Activated naive CD8-positive, alpha-beta T cell treated with anti-CD3 and anti-CD28 coated beads, Interleukin-2, amount 50 U/mL, for 24 hours (primary cell): ENCODE measurements at places on chromosomes 2 and 18.

DNA sequence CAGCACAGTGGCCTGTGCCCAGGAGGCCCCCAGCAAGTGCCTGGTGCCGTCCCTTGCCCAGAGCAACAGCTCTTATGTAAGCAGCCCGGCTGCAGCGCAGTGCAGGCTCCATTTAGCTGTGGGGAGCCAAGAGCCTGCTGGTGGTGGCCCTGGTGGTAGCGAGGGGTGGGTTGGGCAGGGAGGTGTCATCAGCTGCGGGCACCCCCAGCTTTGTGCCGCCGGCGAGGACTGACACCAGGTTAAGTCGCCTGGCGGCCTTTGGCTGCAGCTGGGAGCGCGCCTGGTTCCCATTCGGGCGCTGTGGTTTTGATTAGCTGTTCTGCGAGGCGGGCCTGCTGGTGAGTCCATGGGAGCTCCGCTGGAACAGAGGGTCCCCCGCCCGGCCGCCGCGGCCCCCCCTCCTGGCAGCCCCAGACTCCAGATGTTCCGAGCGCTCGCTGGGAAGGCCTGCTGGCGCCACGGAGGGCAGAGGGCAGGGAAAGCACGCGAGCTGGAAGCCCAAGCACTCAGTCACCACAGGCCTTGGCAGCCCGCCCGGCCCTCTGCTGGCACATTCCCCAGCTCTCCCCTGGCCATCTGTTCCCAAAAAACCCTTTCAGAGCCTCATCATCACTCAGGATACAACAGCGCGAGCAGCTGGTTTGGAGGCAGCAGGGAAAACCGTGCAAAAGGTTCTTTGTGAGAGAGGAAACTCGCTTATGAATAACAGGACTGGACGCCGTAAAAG is 18.4 kb downstream of the ATOH8 start:
- no peak for DNase-seq
- H3K27me3 ChIP-seq, result peaks cover 18% of the 10 kb centered on the region
- no peak overlapping the region for H3K27ac ChIP-seq
- peaks cover 2% of the 10 kb centered on the region for H3K4me1 ChIP-seq
- no peaks in the 10 kb centered on the region for H3K36me3 ChIP-seq

- no peaks in the 10 kb centered on the region for H3K36me3 ChIP-seq
- H3K4me1 ChIP-seq, result peaks cover 21% of the 10 kb centered on the region
- H3K4me3 ChIP-seq, result no peak overlapping the region
- no peak for DNase-seq
- H3K27me3 ChIP-seq, result no peaks in the 10 kb centered on the region
These were observed 156.6 kb downstream of the AGPS start for GRCh38 chr2:177549171-177549570.

DNA sequence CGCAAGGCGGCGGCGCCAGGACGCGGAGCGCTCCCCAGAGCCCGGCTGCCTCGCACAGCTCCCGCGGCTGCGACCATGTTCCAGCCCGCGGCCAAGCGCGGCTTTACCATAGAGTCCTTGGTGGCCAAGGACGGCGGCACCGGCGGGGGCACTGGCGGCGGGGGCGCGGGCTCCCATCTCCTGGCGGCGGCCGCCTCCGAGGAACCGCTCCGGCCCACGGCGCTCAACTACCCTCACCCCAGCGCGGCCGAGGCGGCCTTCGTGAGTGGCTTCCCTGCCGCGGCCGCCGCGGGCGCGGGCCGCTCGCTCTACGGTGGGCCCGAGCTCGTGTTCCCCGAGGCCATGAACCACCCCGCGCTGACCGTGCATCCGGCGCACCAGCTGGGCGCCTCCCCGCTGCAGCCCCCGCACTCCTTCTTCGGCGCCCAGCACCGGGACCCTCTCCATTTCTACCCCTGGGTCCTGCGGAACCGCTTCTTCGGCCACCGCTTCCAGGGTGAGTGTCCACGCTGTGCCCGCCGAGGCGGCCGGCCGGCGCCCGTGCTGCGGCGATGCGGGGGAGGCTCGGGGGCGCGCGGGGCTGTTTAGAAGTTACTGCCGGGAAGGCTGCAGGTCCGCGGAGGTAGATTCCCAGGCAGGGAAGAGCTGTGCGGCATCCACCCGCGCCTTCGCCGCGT is 696 bp downstream of the EMX1 start:
- H3K27me3 ChIP-seq, result peaks cover 81% of the 10 kb centered on the region
- DNase-seq, result no peak
- H3K4me1 ChIP-seq, result peaks cover 32% of the 10 kb centered on the region
- H3K27ac ChIP-seq, result no peak overlapping the region
- no peaks in the 10 kb centered on the region for H3K36me3 ChIP-seq
- peak overlapping the region; percentile 56 for H3K4me3 ChIP-seq

GRCh38 chr2:96108151-96108540 is 8.2 kb downstream of the ADRA2B start:
- H3K27ac ChIP-seq, result no peak overlapping the region
- no peaks in the 10 kb centered on the region for H3K27me3 ChIP-seq
- no peaks in the 10 kb centered on the region for H3K36me3 ChIP-seq
- H3K4me1 ChIP-seq, result no peaks in the 10 kb centered on the region

DNA sequence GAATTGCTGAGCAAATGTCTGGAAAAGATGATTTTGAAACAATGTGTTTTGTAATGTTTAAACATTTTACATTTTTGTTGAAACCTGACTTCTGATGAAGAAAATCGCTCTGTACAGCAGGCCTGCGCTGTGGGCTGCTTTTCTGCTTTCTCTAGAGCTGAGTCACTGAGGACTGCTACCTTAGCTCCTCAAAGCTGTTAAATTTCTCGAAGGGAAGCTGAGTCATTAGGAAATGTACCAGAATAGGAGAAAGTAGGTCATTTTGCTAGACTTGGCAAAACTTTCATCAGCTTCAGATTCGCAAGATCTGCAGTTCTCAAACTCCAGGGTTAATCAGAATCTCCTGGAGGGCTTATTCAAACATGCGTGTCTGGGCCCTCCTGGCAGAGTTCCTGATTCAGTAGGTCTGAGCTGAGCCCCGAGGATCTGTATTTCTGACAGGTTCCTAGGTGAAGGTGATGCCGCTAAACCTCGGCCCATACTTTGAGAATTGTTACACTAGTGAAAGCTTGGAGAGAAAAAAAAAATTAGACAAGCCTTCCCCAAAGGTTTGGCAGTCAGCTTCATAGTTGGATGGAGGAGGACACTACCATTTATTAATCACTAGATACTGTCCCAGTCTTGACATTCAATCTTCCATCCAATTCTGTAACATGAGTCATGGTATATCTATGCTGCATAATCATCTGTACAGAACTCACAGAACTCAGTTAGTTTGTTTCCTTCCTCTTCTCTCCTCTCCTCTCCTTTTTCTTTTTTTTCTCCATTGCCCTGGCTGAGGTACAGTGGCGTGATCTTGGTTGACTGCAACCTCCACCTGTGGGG is 297.6 kb downstream of the PARD3B start:
- H3K27ac ChIP-seq, result no peak overlapping the region
- DNase-seq, result no peak
- H3K36me3 ChIP-seq, result no peaks in the 10 kb centered on the region
- H3K4me1 ChIP-seq, result peaks cover 14% of the 10 kb centered on the region

DNA sequence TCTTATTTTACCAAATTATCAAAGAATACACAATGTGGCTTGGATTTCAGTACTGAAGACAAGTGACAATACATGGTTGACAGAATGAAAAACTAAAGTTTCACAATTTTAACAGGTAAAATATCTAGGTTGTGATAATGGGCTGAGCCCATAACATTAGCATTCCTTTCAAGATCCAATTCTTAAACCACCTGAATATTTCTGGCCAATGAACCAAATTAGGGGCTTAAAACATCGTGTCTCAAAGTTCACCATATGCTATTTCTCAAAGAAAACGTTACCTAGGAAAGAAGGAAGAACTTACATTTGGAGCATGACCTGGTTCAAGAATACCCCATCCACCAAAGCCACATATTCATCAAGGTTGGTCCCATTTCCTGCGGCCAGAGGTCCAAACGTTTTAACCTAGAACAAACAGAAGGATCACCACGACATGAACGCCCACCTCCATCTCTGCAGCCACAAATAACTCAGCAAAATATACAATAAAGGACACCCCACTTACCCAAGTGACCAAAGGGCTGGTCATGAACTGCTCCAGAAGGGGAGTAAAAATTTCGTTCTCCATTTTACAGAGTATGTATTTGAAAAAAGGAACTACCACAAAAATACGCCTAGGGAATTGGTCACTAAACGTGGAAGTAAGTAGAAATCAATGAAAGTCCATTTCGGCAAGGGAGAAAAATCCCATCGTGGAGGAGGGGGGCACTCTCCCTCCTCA is 984 bp downstream of the CCDC88A start:
- H3K27ac ChIP-seq, result peak overlapping the region; percentile 81
- no peak for DNase-seq
- no peaks in the 10 kb centered on the region for H3K36me3 ChIP-seq
- peaks cover 33% of the 10 kb centered on the region for H3K4me1 ChIP-seq
- H3K4me3 ChIP-seq, result peak overlapping the region; percentile 80
- peaks cover 8% of the 10 kb centered on the region for H3K27me3 ChIP-seq

GRCh38 chr2:144083211-144083610 is 436.7 kb downstream of the ZEB2 start:
- no peaks in the 10 kb centered on the region for H3K27me3 ChIP-seq
- H3K4me3 ChIP-seq, result no peak overlapping the region
- no peak for DNase-seq
- peaks cover 21% of the 10 kb centered on the region for H3K4me1 ChIP-seq

- H3K27ac ChIP-seq, result no peak overlapping the region
- H3K27me3 ChIP-seq, result peaks cover 17% of the 10 kb centered on the region
- H3K4me3 ChIP-seq, result no peak overlapping the region
- no peaks in the 10 kb centered on the region for H3K36me3 ChIP-seq
These were observed 4.9 kb downstream of the DLGAP1 start for GRCh38 chr18:4450065-4450658.

DNA sequence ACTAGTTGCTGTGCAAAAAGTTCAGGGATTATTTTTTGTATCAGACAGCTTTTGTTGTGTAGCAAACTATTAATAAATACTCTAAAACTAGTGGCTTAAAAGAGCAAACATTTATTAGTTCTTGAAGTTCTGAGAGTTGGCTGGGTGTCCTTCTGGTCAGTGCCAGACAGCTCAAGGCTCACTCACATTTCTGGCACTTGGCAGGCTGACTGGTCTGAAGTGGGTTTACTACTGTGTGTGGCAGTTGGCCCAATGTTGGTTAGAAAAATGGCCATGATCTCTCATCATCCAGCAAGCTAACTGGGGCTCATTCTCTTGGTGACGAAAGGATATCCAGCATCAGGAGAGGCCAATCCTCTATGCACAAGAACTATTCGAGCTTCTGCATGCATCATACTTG is 71.4 kb upstream of the ZNF385B start:
- H3K27me3 ChIP-seq, result no peaks in the 10 kb centered on the region
- DNase-seq, result no peak
- H3K4me1 ChIP-seq, result no peaks in the 10 kb centered on the region

- DNase-seq, result no peak
- peaks cover 50% of the 10 kb centered on the region for H3K4me1 ChIP-seq
- H3K27ac ChIP-seq, result no peak overlapping the region
- no peaks in the 10 kb centered on the region for H3K36me3 ChIP-seq
- H3K4me3 ChIP-seq, result no peak overlapping the region
- no peaks in the 10 kb centered on the region for H3K27me3 ChIP-seq
These were observed 22.5 kb upstream of the CERS6 start for GRCh38 chr2:168433527-168433926.

- H3K4me1 ChIP-seq, result peaks cover 7% of the 10 kb centered on the region
- no peak overlapping the region for H3K27ac ChIP-seq
- H3K36me3 ChIP-seq, result peaks cover 42% of the 10 kb centered on the region
- DNase-seq, result no peak
- no peaks in the 10 kb centered on the region for H3K27me3 ChIP-seq
These were observed 53.9 kb downstream of the MSH2 start for GRCh38 chr2:47456851-47457250.

DNA sequence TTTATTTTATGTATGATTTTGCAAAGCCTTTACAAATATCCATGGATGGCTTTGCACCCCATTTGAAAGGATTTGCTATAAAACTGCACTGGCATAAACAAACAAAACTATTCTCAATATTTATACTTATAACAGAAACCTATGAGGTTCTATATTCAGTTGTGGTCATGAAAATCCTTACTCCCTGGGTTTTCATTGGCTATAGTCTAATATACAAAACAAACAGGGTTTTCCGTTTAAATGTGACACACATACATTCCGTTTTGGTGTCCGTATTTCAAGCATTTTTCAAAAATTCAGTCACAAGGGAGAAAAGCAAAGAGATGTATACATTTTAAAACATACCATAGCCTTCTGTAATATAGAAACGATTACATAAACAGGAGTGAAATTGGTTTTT is 100.0 kb downstream of the TCF4 start:
- peaks cover 7% of the 10 kb centered on the region for H3K27me3 ChIP-seq
- H3K4me3 ChIP-seq, result no peak overlapping the region
- no peak overlapping the region for H3K27ac ChIP-seq
- no peaks in the 10 kb centered on the region for H3K36me3 ChIP-seq
- H3K4me1 ChIP-seq, result peaks cover 20% of the 10 kb centered on the region

GRCh38 chr2:239864247-239865058 is 160.7 kb downstream of the NDUFA10 start:
- H3K27me3 ChIP-seq, result peaks cover 2% of the 10 kb centered on the region
- H3K27ac ChIP-seq, result no peak overlapping the region
- no peaks in the 10 kb centered on the region for H3K36me3 ChIP-seq
- no peaks in the 10 kb centered on the region for H3K4me1 ChIP-seq

- no peak overlapping the region for H3K4me3 ChIP-seq
- H3K36me3 ChIP-seq, result no peaks in the 10 kb centered on the region
- H3K27ac ChIP-seq, result no peak overlapping the region
- no peaks in the 10 kb centered on the region for H3K4me1 ChIP-seq
- peak; percentile 30 for DNase-seq
- H3K27me3 ChIP-seq, result peaks cover 33% of the 10 kb centered on the region
These were observed 28.9 kb upstream of the IER3IP1 start for GRCh38 chr18:47204908-47205522.

- no peaks in the 10 kb centered on the region for H3K4me1 ChIP-seq
- no peaks in the 10 kb centered on the region for H3K36me3 ChIP-seq
- no peaks in the 10 kb centered on the region for H3K27me3 ChIP-seq
- no peak overlapping the region for H3K4me3 ChIP-seq
- no peak for DNase-seq
These were observed 218.8 kb downstream of the SCG2 start for GRCh38 chr2:223383315-223383714.

DNA sequence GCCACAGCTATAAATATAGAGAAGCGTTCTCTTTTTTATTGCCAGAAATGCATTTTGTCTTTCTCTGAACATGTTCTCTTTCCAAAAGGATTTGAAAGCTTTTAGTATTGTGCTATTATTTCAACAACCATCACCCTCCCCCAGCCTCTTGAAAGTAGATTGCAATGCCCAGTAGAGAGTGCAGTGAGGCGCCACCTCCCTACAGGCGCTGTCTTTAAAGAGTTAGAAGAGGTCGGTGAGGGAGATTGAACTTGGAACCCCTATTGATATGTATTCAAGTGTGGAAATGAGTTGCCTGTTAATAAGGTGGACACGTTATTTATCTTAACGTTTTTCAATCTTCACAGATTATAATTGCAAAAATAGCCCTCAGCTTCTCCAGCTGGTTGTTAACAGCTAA is 360.3 kb downstream of the LRP1B start:
- no peaks in the 10 kb centered on the region for H3K36me3 ChIP-seq
- no peaks in the 10 kb centered on the region for H3K27me3 ChIP-seq
- no peaks in the 10 kb centered on the region for H3K4me1 ChIP-seq
- DNase-seq, result no peak
- H3K4me3 ChIP-seq, result no peak overlapping the region

- no peak for DNase-seq
- no peaks in the 10 kb centered on the region for H3K4me1 ChIP-seq
- no peaks in the 10 kb centered on the region for H3K36me3 ChIP-seq
- no peak overlapping the region for H3K27ac ChIP-seq
These were observed 13.8 kb upstream of the ZBTB7C start for GRCh38 chr18:48422947-48423378.

- H3K27me3 ChIP-seq, result peaks cover 64% of the 10 kb centered on the region
- DNase-seq, result peak; percentile 5
- H3K36me3 ChIP-seq, result no peaks in the 10 kb centered on the region
These were observed at the start of gene PKDCC for GRCh38 chr2:42047488-42048298. PKDCC (plus strand) TSS chr2:42048021; CDS start chr2:42048200, 179 bp downstream.
